ENCODE measurements at places on chromosomes 16 and 17. TPM values are rescaled to one million over a fixed set of nuclear protein-coding genes. Genes with fewer than 3 reads are reported as not detected.

DNA sequence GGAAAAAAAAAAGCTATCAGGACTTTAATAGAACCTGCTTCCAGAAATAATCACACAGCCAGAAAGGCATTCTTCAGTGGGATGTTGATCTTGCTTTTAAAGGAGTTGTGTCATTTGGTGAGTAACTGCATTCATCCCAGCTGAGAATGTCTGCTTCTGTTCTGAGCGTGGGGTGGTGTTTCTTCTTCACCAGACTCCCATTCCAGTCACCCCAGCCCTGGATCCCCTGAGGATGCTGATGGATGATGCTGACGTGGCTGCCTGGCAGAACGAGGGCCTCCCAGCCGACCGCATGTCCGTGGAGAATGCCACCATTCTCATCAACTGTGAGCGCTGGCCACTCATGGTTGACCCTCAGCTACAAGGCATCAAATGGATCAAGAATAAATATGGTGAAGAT, 122.5 kb downstream of the ZNF18 start:
- DNase-seq, result no peak

GRCh38 chr17:30449480-30449879, 27.7 kb upstream of the GOSR1 start:
- DNase-seq, result no peak

DNA sequence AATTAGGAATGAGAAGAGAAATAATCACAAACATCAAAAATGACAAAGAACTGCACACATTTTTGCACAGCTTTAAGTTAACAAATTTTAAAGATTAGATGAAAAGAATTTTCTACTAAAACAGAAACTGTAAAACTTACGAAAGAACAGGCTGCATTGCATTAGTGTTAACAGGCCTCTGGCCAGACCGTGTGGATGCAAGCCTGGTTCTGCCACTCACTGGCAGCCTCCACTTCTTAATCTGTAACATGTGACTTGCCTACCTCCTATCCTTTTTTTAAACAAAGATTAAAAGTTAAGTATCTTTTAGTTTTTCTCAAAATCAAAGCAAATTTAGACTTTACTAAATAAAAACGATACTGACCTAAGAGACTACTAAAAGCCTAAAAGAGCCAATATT, 37.5 kb downstream of the CREBBP start:
- DNase-seq, result no peak

DNA sequence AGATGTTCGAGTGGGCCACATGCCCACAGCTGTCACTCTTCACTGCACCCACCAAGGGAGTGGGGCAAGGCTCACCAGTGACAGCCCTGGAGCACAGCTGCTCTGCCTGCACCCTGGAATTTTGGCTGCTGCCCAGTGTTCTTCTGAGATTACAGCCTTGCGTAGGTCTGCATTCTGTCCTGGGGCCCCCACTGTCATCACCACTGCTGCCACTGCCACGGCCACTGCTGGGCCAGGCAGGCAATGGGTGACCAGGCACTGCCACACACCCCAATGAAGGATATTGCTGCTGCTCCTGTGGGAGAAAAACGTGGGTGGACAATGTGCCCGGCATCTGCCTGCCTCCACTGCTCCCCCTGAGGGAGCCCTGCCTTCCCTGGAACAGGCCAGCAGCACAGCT, 1717.0 kb downstream of the TP53TG3F start:
- no peak for DNase-seq

DNA sequence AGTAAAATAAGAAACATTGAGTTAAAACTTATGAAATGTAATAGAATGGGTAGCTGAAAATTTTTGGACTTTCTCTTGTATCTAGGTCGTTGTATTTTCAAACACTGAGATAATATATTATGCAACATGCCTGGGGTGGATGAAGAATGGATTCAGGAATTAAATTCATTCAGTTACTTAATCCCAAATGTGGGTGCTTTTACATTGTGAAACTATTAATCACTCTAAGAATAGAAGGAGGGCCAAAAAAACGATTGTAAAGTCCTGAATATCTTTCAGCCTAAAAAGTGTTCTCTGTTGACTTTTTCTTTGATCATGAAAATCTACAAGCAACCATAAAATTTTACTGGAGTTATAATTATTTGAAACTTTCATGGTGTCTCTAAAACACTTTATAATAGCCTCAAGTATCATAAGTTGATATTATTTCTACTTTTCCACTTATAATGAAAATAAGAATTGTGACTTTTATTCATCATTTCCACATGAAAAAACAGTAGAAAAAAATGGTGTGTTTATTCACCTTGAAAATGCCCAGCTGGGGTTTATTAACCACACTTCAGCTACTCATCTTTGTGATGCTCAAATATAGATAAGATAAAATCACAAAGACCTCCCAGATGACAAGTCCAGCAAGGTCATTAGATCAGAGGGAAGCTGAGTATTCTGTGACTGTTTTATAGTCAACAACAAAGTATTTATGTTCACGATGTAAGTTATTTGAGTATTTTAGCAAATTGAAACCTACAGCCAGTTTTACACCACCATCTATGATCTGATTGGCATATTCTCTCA, 619.9 kb upstream of the SOX9 start:
- no peak for DNase-seq

- DNase-seq, result no peak
Observed at GRCh38 chr16:19182481-19182880, 14.4 kb downstream of the SYT17 start.

- no peak for DNase-seq
Observed at GRCh38 chr17:77754956-77755355, 203.5 kb upstream of the TNRC6C start.

- no peak for DNase-seq
Observed at GRCh38 chr17:43756201-43756600, 2.4 kb downstream of the SOST start.

GRCh38 chr16:54128629-54129234, 157.9 kb downstream of the IRX3 start:
- DNase-seq, result no peak

- peak; percentile 83 for DNase-seq
Observed at GRCh38 chr17:38798614-38799500, 499 bp downstream of the PIP4K2B start.

DNA sequence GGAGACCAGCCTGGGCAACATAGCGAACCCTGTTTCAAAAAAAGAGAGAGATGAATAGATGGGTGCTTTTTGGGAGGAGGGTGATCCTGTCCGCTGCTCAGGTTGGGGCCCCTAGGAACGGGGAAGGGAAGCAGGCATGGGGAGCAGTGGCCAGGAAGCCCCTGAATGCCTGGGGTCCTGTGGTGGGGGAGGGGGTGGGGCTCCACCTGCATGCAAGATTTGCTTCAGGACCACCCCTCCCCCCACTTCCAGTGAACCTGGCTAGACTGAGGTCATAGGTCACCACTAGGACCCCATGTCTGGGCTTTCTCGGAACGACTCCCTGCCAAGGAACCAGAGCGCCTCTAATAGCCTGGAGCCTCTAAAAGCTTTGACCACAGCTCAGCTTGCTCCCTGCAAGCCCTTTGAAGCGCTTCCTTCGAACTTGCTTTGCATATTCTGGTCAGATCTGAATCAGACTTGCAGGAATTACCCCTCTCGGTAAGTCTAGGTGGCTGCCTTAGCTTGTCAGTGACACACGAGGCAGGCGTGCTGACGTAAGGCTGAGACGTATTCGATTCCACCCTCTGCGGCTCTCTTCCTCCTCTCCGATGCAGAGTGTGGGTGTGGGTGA, 3.7 kb downstream of the SOCS3 start:
- DNase-seq, result no peak

DNA sequence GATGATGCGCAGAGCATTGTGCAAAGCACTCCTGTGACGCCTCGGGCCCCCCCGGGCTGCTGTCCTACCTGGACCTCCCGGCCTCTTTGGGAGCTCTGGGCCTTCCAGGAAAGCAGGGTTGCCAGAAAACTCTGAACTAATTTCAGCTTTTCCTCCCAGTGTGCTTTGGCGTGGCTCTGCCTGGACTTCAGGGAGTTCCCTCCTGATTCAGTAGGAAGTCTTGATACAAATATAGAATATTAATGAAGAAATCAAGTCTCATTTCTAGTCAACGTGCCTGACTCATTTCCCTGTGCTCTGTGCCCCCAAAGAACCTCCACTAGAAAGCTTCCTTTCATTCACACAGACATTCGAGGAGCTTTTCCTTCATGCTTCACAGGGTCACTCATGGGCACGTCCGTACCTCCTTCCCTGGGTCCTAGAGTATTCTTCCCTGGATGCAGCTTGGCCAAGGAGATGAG, 84.0 kb upstream of the NOL11 start:
- DNase-seq, result no peak

DNA sequence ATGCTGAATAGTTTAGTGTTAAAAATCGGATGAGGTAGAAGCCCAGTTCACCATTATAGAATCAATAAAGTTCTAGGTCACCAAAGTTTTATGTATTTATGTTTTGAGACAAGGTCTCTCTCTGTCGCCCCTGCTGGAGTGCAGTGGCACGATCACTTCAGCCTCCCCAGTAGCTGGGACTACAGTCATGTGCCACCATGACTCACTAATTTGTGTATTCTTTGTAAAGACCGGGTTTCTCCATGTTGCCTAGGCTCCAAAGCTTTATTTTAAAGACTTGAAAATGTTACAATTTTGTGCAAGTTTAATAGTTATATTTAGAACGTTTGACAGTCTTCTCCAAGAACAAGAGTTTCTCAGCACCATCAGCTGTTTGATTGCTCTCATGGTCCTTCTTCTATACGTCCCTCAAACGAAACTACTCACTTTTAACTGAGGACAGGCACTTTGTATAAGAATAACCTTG, 32.1 kb downstream of the NDE1 start:
- DNase-seq, result no peak

- peak; percentile 74 for DNase-seq
Observed at GRCh38 chr16:23132775-23133463, 16.3 kb downstream of the USP31 start.

DNA sequence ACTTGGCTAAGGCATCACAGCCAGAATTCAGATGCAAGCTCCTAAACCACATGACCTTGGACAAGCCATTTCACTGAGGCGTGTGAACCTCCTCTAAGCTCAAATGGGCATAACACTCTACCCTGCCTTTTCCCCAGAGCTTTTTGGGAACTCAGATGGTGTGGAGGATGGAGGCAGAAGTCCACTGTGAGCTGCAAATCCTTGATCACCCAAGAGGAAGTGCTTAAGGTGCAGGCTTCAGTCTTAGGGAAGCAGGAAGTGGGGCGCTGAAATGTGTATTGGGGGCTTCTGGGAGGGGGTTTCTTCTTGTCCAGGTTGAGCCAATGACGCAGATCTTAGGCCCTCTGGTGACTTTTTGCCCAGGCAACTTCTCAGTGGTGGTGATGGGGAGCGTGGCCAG, 12.9 kb downstream of the CIITA start:
- DNase-seq, result no peak

DNA sequence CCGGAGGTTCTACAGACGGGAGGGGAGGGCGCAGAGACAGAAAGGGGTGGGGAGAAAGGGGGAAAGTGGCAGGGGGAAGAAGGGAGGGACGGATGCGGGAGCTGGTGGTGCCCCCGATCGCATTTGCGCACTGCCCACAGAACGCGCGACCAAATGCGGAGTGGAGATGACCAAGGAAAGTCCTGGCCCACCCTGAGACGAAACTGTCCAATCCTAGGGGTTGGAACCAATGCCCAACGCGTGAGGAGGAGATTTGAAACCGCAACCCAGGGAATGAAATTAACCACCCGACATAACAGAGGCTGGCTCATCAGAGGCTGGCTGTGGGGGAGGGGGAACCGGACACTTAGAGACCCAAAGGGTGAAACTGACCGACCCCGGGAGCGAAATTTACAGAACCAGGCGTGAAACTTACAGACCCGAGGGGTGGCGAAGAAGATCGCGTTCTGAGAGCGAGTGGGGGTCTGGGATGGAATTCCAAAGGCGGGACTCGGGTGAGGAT, 1.4 kb downstream of the HES7 start:
- DNase-seq, result no peak

- no peak for DNase-seq
Observed at GRCh38 chr17:15278380-15278779, 13.3 kb upstream of the PMP22 start.

DNA sequence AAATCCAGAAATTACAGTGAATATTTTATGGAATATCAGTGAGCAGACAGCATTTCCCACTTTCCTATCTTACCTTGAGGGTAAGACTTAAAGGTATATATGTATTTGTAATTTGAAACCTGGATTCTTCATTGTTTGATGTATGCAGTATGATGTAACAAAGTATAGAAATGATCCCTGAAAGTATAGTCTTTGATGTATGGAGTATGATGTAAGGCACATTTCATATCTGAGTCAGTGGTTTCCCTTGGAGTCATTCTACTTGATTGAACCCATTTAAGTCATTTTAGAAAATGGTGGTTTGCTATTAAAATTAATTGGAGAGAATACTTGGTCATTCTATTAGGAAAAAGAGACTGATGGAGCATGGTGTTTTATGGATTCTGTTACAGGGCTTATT, 10.1 kb downstream of the AMZ2 start:
- DNase-seq, result no peak

DNA sequence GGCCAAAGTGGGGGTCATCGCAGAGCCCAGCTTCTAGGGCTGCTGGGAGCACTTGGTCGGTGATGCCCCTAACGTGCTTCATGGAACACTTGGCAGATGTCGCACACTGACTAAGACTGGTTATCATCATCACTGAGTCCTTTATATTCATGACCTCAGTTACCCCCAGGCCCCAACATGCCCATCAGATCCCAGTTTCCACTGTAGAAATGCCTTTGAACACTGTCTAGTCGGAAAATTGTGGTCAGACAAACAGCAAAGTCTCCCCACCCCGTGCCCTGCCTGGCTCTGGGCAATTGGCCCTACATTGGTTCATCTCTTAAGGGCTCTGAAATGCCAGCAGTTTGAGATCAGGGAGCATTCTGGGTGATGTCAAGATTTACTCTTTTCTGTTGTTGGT, 51.3 kb downstream of the NKD1 start:
- peak; percentile 32 for DNase-seq

DNA sequence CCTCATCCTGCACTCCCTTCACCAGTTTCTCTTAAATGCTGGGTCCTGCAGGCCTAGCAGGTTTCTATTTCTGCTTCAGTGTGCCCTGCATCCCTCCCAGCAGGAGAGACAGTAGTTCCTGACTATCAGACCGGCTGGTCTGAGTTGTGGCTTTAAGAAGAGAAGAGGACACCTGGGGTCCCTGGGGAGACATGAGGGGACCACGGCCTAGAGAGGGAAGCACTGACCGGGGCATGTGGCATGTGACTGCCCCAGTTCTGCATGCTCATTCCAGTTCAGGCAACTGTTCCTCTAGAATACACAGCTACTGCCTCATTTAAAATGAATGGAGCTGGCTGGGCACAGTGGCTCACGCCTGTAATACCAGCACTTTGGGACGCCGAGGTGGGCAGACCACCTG, 61.3 kb downstream of the GPRC5B start:
- no peak for DNase-seq

DNA sequence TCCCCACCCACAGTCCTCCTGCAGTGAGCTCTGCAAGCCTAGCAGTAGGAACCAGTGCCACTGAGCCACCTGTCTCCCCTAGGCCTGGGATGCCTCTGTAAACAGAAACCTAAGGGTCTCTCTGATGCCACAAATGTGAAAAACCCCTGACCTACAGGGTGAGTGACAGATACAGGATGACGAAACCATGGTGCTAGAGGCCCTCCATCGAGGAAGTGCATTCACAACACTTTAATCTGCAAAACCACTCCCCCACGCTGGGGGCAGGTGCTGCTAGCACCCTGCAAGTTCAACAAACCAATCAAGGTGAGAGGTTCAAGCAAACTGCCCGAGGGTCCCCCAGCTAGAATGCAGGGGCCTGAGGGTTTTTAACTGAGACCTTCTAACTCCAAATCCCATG, 59.5 kb downstream of the CDYL2 start:
- DNase-seq, result no peak

The WNT3 gene
- 1.0 TPM for total RNA-seq

The CLEC3A gene
- total RNA-seq, result not detected

The AIPL1 gene
- total RNA-seq, result not detected

The SGCA gene
- total RNA-seq, result 151 TPM

The UTS2R gene
- 0.76 TPM for total RNA-seq

The SSTR5 gene
- 14.7 TPM for total RNA-seq

Measured in Right ventricle myocardium inferior (tissue), 1 donor.